ENCODE measurements at places on chromosomes 1 and 21. TPM values are rescaled to one million over a fixed set of nuclear protein-coding genes. Genes with fewer than 3 reads are reported as not detected.

DNA sequence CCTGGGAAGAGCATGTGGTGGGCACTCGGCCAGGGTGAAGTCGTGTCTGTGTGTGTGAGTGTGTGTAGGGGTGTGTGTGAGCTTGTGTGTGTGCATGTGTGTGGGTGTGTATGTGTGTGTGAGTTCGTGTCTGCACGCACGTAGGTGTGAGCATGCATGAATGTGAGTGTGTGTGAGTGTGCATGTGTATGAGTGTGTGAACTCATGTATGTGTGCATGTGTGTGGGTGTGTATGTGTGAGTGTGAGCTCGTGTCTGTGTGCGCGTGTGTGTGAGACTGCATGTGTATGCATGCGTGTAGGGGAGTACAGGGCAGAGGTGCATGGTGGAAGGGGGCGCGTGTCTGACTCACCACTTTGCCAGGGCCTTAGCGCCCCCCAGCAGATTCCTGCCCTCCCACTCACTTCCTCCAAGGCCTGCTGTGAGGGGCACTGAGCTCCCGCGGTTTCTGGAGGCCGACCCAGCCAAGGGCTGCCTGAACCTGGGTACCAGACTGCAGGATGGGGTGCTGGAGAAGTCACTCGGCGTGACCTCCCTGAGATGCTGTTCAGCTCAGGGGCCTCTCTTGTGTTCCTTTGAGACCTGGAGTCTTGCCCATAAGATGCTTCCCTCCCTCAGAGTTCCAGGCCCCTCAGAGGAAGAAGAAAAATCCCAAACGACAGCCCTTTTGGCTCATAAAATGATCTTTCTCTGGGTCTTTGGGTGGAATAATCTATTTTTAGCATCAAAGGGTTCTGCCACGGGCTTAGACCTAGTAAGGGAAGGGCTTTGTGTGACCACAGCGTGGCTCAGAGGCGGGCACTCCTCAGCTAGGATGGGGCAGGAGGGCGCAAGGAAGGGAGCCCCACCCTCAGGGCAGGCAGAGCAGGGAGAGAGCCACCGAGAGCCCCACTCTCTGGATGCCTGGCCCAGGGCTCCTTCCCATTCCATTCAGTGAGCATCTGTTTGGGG, 41.1 kb upstream of the RUNX3 start:
- no peak overlapping the region for H3K27ac ChIP-seq
- H3K27me3 ChIP-seq = no peaks in the 10 kb centered on the region

- DNase-seq = no peak
- no peak overlapping the region for H3K4me3 ChIP-seq
- no peaks in the 10 kb centered on the region for H3K36me3 ChIP-seq
- H3K4me1 ChIP-seq = no peaks in the 10 kb centered on the region
- H3K27ac ChIP-seq = no peak overlapping the region
- no peaks in the 10 kb centered on the region for H3K27me3 ChIP-seq
These were observed 8.7 kb upstream of the SLC25A24 start for GRCh38 chr1:108208724-108209446.

DNA sequence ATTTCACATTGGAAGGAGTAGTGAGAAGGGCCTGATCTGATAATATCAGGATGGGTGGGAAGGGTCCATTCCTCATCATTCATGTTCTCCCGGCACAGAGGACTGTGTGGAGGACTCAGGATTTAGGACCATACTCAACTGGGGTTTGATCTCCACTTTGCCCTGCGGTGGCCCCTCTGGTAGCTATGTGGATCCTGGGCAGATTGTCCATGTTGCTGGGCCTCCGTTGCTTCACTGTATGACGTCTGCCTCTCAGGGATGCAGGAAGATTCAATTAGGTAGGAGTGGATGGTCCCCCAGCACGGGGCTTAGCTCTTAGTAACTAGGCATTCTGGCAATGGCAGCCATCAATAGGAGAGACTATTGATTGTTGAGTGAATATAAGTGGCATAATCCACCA, 2.3 kb downstream of the ETS2 start:
- no peak for DNase-seq
- H3K4me1 ChIP-seq = peaks cover 38% of the 10 kb centered on the region
- peaks cover 26% of the 10 kb centered on the region for H3K36me3 ChIP-seq
- H3K27ac ChIP-seq = peak overlapping the region; percentile 99
- H3K4me3 ChIP-seq = peak overlapping the region; percentile 96

GRCh38 chr1:25504706-25505595, 38.5 kb upstream of the LDLRAP1 start:
- H3K36me3 ChIP-seq = no peaks in the 10 kb centered on the region
- no peaks in the 10 kb centered on the region for H3K27me3 ChIP-seq
- no peak overlapping the region for H3K27ac ChIP-seq

DNA sequence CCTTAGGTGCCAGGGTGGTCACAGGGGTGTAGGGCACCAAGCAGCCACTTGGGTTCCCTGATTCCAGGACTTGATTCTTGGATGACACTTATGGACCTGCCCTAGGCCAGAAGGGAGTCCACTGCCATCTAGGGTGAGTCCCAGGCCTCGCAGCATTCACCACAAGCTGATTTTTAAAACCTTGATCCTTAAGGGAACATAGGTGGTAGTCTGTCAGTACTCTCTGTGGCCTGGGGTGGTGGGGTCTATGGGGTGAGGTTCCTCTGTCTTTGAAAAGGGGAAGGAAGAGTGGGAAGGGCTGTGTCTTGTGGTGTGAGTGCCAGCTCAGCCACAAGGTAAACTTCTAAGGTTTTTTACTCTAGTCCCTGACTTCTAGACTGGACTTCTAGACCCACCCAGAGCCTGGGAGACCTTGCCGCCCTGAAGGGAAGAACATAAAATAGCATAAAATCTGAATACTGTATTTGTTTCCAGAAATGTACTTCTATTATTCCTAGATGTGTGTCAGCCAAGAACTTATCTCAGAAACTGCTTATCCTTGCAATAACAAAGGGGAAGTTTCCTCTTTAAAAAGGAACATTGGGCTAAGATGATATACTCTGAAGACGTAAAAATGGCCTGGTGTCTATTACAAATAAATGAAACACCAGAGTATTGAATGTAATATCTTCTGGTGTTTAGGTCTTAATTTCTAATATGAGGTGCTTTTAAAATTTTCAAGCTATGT, 757.3 kb downstream of the LTN1 start:
- no peaks in the 10 kb centered on the region for H3K36me3 ChIP-seq
- no peak overlapping the region for H3K27ac ChIP-seq
- H3K4me1 ChIP-seq = no peaks in the 10 kb centered on the region

HSPB7 gene
- 1,229 TPM for total RNA-seq

RORC gene
- 10.3 TPM for total RNA-seq

FAM72A gene
- 0.28 TPM for total RNA-seq

APCS gene
- not detected for total RNA-seq

HSPG2 gene
- total RNA-seq = 424 TPM

NRIP1 gene
- 15.5 TPM for total RNA-seq
